Thymus (tissue), 14 donors: ENCODE measurements at places on chromosomes 1 and 21.

DNA sequence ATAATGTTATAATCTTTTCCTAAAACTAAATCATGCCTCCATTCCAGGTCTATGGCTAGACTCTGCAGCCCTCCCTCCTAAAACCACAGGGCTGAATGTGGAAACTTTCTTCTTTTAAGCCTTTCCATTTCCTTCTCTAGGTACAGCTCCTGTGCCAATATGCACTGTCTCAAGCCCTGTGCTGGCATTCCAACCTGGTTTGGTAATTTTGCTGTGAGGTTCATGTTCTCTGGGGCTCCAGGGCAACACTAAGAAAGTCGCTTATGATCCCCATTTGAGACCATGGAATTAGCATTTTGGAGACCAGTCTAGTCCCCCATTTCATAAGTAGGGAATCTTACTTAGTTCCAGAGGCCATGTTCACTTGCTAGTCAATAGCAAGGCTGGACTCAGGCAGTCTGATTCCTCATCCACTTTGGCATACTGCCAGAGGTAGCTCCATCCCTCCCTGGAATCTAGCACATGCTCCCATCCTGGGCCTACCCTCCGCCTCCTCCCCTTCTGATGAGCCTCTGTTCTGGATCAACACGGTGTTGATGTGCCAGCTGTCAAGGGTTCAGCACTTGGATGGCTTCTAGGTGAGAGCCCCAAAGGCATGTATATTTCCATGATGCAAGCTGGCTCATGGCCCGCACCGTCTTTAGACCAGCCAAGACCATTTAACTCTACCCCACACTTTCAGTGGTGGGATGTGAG, 36.5 kb downstream of the ZMYND12 start:
- no peak for DNase-seq

GRCh38 chr1:6499296-6499695, 7.8 kb upstream of the PLEKHG5 start:
- no peak for DNase-seq

DNA sequence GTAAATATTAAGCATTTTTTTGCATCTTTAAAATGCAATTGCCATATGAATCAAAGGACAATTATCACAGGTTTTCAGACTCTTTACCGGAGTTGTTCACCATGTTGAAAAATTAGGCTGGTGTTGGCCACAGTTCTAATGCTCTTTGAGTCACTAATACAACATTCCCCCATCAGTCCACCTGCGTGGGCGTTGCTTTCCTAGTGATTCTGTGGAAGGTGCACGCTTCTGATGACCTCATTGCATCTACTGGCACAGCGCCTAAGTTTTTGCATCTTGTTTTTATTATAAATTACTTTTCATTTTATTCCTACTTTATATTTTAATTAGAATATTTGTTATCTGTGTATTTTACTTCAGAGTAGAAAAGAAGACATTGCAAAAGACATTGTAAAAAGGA, 4.7 kb upstream of the F5 start:
- no peak for DNase-seq

DNA sequence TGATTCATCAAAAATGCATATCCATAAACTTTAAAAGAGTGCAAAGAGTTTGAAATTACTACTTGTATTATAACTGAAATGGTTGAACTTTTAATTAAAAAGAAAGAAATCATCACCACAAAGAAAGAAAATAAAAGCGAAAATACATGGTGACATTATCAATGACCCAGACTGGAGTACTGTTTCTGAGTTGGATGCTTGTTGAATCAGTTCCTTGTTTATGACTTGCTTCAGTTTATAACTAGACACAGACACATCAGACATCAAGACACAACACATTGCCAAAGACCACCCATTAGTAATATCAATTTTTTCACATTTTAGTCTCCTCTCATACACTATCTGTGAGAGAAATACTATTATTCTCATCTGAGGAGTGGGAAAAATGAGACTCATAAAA, 293.0 kb downstream of the MRPL39 start:
- DNase-seq, result no peak

- DNase-seq, result no peak
Measured at GRCh38 chr1:9317072-9317471, 24.4 kb downstream of the SPSB1 start.
